ENCODE measurements at places on chromosomes 2 and 18.

DNA sequence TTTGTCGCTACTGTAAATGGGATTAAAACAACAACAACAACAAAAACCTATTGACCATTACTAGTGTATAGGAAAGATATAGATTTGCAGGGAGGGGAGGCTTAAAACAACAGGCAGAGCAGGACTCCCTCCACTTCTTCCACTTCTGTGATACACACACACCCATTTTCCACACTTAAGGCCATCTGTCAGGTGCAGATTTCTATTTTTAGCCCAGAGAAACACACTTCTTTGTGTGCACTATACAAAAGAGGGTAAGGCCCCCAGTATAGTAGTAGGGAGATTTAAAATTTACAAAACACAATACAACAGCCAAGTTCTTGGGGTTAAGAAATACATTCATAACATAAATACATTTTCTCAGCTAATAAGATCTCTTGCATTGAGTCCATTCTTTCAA is 22.4 kb downstream of the PTPN2 start:
- H3K4me3 ChIP-seq = no peak overlapping the region
- no peaks in the 10 kb centered on the region for H3K27me3 ChIP-seq
- no peak for DNase-seq
- H3K4me1 ChIP-seq = peaks cover 11% of the 10 kb centered on the region
- H3K27ac ChIP-seq = peak overlapping the region; percentile 73

GRCh38 chr2:217996361-217996760 is 6.4 kb downstream of the TNS1 start:
- no peak for DNase-seq
- no peak overlapping the region for H3K4me3 ChIP-seq
- no peaks in the 10 kb centered on the region for H3K36me3 ChIP-seq
- H3K27me3 ChIP-seq = no peaks in the 10 kb centered on the region

DNA sequence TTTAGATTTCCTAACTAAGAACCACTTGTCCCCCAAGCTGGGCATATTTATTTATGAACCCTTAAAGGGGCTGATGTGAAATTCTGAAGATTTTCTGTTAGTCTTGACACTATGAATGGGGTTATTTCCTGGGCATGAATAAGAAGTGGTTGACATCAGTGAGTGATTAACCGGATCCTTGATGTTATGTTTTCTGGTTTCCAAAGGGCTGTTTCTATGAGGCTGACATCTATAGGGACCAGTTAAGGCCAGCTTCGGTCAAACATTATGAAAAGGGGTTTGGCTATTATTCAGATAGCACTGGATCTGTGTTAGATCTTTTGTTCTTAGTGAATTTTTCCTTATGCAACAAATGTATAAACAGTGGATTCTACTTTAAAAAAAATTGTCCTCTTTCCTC is 443.7 kb upstream of the SPRED2 start:
- no peak overlapping the region for H3K4me3 ChIP-seq
- H3K27me3 ChIP-seq = no peaks in the 10 kb centered on the region
- no peak for DNase-seq
- H3K27ac ChIP-seq = no peak overlapping the region
- no peaks in the 10 kb centered on the region for H3K36me3 ChIP-seq

DNA sequence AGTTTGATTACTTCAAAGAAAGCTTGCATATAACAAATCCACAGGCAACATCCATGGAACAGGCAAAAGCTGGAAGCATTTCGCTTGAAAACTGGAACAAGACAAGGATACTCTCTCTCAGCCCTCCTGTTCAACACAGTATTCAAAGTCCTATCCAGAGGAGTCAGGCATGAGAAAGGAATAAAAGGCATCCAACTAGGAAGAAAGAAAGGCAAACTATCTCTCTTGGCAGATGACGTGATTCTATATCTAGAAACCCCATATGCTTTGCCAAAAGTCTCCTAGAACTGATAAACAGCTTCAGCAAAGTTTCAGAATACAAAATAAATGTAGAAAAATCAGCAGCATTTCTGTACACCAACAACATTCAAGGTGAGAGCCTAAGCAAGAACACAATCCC is 34.1 kb upstream of the MC4R start:
- no peaks in the 10 kb centered on the region for H3K4me1 ChIP-seq
- no peak overlapping the region for H3K27ac ChIP-seq
- no peaks in the 10 kb centered on the region for H3K27me3 ChIP-seq
- DNase-seq = no peak
- H3K36me3 ChIP-seq = no peaks in the 10 kb centered on the region

DNA sequence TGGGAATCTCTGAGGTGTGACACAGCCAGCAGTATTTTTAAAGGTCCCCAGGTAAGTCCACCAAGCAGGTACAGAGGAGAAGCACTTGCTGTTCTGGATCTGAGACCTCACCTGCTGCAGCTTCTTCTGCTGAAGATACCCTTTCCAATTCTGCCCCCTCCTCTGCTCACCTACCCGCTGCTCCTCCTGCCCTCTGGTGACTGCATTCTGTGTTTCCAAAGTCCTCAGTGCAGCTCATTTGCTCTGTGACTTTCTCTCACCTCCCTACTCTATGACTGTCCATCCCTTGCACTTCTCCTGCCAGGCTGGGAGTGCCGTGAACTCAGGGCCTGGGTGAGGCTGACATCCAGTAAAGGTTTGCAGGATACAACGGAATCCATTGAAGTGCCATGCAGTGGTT is 205.2 kb upstream of the LYPD1 start:
- H3K36me3 ChIP-seq = no peaks in the 10 kb centered on the region
- H3K27me3 ChIP-seq = no peaks in the 10 kb centered on the region
- H3K4me1 ChIP-seq = no peaks in the 10 kb centered on the region
- DNase-seq = no peak

DNA sequence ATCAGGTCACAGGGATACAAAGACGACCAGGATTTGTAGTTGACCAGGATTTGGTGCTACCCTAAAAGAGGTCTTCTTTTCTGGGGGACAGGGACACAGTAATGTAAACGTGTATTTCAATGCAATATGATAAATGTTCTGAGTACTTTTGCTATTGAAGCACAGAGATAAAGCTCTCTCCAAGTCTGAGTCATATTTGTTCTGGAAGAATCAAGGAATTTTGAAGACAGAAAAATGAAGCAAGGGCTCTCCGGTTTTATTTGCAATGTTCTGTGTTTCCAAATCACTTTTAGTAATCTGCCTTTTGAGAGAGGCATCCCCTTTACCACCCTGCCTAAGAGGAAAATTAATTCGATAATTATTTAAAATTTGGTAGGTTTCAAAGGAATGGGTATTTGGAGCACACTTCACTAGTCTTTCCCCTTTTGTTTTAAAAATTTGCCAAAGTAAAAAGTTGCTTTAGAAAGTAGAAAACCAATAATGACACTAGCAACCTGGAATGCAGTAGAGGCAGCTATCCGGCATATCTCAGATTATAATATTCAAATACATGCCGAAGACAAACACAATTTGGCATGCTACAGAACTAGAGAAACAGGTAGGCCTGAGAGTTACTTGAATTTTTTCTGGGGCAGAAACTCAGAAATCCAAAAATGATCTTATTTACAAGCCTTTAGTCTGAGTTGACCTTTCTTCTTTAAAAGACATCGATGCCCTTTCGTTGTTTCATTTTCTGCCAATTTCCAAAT is 82.7 kb downstream of the MREG start:
- H3K36me3 ChIP-seq = no peaks in the 10 kb centered on the region
- H3K27me3 ChIP-seq = no peaks in the 10 kb centered on the region
- H3K27ac ChIP-seq = peak overlapping the region; percentile 47
- no peak for DNase-seq
- peaks cover 15% of the 10 kb centered on the region for H3K4me1 ChIP-seq

All from RWPE2 (cell line).